ENCODE measurements at places on chromosomes 2 and 18.

GRCh38 chr2:119494163-119494790 lies 30.0 kb downstream of the SCTR start:
- DNase-seq, result no peak

DNA sequence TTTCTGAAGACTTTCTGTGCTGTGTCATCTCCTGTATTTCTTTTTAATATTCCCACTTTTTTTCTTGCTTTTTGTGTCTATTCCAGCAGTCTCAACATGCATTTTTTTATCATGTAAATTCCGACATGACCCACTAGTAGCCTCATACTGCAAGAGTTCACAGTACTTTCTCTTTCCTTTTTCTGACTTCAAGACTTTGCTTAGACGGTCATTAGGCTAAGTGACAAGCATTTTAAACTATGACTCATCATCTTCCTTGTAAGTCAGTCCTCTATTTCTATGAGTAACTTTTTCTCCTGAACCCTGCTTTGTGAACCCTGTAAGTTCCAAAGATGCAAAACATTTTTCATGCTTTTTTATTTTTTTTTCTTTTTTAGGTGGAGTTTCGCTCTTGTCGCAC lies 381.2 kb downstream of the TXNL1 start:
- peak; percentile 97 for DNase-seq

DNA sequence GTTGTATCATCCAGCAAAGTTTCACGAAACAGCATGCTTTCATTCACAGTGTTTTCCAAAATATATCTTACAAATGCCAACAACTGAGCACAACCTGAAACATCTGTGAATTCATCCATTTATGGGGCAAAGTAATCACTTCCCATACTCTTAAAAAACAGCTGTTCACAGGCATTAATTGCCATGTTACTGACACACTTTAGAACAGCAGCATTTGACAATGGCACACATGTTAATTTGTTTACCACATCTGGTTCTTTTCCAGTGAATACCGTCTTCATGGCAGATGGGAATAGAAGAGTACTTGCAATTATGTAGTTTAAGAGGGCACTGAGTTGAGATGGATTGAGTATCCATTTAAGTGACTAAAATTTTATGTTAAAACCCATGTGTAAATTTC lies 347.4 kb upstream of the LRP1B start:
- no peak for DNase-seq

GRCh38 chr18:77876319-77876865 lies 626.7 kb downstream of the GALR1 start:
- no peak for DNase-seq

GRCh38 chr2:7206111-7206810 lies 289.0 kb downstream of the RNF144A start:
- peak; percentile 47 for DNase-seq

DNA sequence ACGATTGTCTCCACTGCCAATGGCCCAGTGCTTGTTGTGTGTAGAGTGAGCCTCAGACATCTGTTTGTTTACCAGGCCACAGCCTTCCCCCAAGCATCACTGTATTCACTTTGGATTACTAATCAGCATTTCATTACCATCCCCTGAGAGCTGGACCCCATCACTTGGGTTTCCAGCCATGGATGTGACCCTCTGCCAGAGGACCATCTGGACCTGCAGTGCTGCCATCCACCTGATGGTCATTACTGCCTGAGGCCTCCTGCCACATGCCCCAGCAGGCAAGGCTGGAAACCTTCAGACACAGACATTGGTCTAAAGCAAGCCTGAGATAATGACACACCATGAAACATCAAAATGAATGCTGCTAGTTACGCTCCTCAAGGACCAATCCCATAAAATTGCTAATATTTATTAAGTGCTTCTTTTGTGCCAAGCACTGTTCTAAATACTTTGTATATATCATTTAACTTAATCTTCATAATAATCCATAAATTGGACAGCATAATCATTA lies 2096.3 kb upstream of the CELF4 start:
- DNase-seq, result no peak

- DNase-seq, result no peak
These were observed 583 bp downstream of the HIBCH start for GRCh38 chr2:190318931-190319554.

GRCh38 chr2:41943159-41943558 lies 104.7 kb upstream of the PKDCC start:
- no peak for DNase-seq

DNA sequence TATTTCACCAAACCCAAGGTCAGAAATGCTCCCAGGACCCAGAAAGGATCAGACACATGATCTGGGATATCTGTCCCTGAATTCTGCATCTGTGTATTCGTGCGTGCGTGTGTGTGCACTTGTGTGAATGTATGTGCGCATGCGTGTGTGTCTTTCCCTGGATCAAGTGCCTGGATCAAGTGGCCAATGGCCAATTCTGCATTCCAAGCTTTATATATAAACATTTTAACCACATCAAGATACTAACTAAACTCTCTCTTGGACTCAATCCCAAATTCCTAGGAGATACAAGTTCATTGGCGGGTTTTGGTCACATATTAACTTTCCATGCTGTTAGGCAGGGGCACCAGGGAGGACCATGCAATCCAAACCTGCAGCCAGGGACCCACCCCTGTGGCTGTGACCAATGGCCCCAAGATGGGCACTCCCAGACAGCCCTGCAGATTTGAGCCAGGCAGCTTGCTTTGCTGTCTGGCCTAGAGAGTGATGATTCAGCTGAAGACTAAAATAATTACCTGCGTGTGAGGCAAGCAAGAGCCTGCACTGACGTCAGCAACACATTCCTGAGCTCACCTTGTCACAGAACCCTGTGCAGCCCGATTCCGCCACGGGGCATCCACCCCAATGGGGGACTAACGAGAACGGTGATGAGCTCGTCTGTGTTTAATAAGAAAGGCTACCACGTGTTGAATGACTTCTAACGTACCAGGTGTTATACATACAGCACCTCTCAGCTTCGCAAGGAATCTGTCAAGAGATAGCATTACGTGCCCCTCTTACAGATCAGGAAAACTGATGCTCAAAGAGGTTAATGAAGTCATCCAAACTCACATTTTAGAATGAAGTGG lies 45.3 kb upstream of the ROCK2 start:
- DNase-seq, result no peak

DNA sequence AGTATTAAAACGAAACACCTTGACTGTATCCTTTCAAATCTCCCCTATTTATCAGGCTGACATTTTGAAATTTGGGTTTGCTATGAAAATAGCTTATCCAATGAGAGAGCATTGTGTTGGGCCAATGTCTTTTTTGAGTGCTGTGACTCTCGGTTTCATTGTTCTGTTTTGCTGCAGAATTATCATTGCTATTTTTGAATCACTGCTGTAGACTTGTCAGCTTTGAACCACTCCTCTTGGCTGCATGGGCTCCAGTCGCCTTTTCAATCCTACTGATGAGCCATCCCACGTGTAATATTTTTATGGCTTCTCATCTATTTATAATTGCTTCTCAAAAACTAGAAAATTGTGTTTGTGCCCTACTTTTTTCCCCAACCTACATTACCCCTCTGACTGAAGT lies 322.8 kb downstream of the LNPK start:
- no peak for DNase-seq

GRCh38 chr2:154032220-154032619 lies 160.5 kb downstream of the GALNT13 start:
- no peak for DNase-seq

- peak; percentile 58 for DNase-seq
These were observed 47.4 kb downstream of the CACNB4 start for GRCh38 chr2:152051436-152051835.

DNA sequence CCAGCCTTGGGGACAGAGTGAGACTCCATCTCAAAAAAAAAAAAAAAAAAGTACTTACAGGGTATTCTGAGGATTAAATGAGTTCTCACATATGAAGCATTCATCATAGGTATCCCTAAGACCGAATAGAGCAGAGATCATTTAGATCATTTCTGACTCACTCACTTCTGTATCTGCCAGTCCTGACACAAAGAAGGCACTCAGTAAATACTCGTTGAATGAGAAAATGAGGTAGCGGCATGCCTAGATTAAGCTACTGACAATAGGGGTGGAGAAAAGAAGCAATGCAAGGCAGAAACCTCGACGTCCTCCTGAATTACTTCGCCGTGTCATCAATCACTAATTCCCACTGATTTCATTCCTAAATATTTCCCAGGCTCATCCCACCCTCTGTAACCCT lies 103.8 kb downstream of the GREB1L start:
- DNase-seq, result no peak

- DNase-seq, result no peak
These were observed 82.5 kb downstream of the SPP2 start for GRCh38 chr2:234133004-234133403.

DNA sequence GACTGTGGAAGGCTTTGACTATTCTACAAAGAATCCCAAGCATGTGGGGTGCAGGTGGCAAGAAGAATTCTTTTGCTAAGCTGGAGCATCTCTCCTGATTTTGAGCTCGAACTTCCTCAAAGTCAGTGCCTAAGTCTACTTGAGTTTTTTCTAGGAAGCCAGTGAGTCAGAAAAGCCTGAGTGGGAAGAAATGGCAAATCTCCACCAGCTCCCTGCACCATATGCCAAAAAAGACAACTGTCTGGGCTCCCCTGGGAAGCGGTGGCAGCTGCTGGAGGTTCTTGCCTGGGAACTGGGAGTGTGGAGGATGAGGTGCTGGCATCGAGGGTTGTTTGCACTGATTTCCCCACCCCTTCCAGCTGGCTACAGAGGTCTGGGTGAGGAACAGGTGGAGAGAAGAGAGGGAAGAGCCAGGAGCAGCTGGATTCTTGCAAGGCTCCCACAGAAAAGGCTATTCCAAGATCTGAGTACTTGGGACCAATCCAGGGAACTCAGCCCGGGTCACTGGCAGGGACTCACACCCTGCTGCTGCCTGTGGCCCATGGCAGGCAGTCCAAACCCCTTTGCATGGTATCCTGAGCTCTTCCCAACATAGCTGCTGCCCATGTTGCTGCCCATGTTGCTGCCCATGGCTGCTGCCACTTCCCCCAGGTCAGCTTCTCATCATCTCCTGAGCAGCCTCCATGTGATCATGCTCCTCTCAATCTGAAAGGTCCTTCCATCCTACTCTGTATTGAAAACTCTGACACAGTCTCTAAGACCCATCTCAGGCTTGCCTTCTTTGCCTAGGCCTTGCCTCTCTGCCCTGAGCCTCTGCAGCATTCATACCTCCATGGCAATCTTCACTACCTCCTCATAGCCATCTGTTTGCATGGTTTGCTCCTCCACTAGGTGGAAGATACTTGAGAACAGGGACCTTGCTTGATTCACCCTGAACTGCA lies 128.3 kb upstream of the SPATS2L start:
- no peak for DNase-seq

DNA sequence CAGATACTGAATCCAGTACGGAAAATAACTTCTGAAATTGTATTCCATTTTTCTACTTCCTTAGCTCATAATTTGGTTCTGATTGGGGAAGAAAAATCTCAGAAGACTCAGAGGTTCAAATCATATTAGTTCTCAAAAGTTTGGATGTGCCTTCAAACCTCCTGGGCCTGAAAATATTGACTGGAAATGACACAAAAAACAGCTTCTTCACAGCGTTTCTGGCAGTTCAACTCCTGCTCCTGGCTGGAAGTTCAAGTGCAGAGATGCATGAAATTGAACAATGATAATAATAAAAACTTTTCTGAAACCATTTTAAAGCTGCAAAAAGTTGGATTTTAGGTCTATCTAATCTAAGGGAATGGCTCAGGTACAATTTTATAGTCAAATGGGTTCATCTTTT lies 1459.9 kb upstream of the CELF4 start:
- DNase-seq, result no peak

DNA sequence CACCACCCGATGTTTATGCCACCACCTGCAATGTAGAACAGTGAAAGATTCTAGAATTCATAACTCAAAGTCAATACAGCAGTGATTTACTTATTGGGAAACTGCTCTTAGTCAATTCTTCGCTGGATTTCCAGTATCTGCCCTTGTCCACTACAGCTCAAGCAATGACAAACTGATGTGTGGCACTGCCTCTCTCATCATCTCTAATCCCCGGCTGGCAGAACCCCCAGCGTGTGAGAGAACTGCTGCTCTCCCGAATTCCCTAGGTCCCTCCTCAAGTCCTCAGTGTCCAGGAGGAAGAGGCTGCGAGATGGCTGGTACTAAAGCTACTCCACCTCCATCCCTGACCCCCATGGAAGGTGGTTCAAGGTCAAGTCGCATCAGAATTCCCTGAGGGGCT lies 1.6 kb downstream of the TXNL4A start:
- no peak for DNase-seq

All from inflammatory macrophage treated with lipopolysaccharide for 4 hours (primary cell).